ENCODE measurements at places on chromosomes 1 and 21.

- no peak for DNase-seq
Measured at GRCh38 chr1:20389571-20389970, 96.4 kb downstream of the CAMK2N1 start.

- no peak for DNase-seq
Measured at GRCh38 chr1:15181564-15181963, 28.0 kb downstream of the TMEM51 start.

- peak; percentile 47 for DNase-seq
Measured at GRCh38 chr1:1573843-1574720, 581 bp downstream of the SSU72 start.

- DNase-seq = no peak
Measured at GRCh38 chr21:35855484-35855883, 204.8 kb downstream of the SETD4 start.

- no peak for DNase-seq
Measured at GRCh38 chr1:22804969-22805671, 94.5 kb downstream of the EPHB2 start.

DNA sequence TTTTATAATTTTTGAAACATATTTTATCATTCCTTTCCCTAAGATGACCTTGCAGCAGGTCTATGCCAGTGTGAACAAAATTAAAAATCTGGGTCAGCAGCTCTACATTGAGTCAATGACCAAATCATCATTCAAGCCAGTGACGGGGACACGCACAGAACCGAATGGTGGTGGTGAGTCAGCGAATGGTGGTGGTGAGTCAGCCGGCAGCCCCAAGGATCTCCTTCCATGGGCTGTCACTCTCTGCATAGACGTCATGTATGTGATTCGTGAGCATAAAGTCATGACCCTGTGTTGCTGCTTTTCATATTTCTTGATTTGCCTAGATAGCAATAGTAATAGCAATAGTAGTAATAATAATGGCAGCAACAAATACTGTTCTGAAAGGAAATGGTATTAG is 26.3 kb downstream of the PER3 start:
- no peak for DNase-seq

DNA sequence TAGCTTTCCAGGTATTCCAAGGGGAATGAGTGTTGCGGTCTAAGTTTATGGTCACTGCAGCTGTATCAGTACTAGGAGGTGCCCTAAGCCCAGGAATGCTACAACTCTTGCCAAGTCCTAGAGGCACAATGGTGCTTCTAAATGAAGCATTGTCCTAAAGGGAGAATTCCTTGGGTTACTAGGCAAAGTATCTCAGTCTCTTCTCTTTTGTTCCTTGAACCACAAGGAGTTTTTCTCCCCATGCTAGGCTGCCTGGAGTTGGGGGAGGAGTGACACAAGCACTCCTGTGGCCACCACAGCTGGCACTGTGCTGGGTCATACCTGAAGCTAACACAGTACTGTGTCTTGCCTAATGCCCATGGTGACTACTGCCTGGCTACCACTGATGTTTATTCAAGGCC is 50.7 kb downstream of the KMO start:
- DNase-seq = no peak

DNA sequence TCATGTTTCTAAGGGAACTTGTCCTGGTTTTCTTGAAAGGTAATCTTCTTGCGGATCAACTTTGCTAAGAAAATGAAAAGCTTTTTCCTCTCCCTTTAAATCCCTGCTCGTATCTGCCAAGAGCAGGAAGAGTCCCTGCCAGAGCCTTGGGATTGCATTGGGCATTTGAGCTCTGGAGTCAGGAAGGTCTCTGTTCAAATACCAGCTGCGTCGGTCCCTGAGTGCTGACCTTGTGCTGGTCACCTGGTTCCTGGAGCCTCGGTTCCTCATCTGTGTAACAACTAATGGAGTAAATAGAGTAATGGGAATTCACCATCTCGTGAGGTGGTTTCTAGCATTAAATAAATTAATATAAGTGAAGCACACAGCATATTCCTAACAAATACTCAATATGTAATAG is 274.6 kb upstream of the TMEM51 start:
- DNase-seq = no peak

DNA sequence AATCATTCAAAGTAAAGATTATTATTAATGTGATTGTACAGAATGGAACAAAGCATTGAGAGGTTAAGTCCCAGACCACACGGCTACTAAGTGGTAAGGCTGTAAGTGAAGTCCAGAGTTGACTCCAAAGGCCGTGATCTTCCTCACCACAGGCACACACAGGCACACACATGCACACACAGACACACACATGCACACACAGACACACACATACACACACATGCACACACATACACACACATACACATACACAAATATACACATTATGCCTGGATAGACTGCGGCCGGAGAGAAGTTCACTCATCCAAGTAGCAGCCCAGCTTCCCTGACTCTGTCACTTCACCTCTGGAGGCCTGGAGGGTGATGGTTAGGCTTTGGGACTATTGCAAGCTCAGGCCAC is 121.9 kb downstream of the HLX start:
- DNase-seq = no peak

DNA sequence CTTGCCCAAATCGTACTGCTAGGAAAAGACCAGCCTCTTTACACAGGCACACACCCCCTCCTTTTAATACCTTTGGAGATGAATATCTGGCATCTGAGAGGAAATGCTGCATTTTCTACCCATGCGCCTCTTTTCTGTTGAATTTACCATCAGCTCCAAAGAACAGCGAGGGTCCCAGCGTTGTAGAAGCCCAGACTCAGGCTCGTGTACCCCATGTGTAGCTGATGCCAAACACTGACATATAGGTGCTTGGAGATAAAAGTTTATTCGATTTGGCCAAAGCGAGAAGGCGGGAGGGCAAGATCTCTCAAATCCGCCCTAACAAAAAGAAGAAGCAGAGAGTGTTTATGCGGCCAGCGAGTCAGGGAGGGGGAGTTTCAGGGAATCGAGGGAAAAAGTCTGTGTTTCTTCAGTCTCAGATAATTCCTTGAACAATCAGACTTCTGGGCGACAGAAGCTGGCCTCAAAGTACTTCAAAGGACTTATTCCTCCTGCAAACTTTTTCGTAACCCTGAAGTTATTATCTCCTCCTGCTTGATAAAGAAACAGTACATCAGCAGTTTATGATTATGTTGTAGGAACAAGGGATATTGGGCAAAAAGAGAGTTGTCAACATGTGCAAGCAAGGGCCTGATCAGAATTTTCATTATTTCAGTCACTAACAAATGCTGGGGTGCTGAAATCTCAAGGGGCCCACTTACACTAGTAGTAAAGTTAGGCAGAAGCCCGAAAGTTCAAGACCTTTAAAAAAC is 642 bp upstream of the CREG1 start:
- no peak for DNase-seq

DNA sequence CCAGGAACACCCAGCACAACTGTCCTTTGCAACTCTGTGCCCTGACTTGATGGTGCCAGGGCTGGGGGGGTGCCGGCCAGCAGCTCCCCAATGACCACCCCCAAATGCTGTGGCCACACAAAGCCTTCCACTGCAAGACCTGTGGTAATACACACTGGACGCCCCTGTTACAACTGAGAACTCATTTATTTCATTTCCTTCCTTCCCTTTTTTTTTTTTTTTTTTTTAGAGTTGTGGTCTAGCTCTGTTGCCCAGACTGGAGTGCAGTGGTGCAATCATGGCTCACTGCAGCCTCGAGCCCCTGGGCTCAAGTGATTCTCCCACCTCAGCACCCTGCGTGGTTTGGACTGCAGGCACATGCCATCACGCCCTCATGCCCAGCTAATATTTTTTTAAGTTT is 25.2 kb downstream of the TP73 start:
- no peak for DNase-seq

DNA sequence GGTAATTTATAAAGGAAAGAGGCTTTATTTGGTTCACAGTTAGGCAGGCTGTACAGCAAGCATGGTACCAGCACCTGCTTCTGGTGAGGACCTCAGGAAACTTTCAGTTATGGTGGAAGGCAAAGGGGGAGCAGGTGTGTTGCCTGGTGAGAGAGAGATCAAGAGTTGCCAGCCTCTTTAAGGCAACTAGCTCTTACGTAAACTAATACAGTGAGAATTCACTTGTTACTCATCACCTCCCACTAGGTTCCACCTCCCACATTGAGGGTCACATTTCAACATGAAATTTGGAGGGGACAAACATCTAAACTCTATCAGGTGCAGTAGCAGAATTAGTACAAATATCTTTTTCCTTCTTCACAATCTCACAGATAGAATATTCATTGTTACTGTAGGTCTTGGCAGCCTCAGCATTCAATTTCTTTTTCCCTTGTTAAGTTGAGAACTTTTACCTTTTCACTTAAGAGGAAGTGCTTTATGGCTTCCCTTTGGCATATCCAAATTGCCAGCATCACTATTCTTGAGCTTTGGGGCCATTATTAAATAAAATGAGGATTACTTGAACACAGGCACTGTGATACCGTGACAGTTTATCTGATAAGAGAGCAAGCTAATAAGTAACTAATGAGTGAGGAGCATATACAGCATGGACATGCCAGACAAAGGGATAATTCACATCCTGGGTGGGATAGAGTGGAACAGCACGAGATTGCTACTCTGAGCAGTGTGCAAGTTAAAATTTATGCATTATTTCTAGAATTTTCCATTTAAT is 48.4 kb downstream of the MAGI3 start:
- no peak for DNase-seq

- DNase-seq = no peak
Measured at GRCh38 chr1:88145752-88146151, 538.3 kb upstream of the PKN2 start.

- DNase-seq = no peak
Measured at GRCh38 chr1:33735624-33736023, 128.3 kb upstream of the HMGB4 start.

GRCh38 chr1:240956020-240956419 is 344.1 kb upstream of the GREM2 start:
- no peak for DNase-seq

DNA sequence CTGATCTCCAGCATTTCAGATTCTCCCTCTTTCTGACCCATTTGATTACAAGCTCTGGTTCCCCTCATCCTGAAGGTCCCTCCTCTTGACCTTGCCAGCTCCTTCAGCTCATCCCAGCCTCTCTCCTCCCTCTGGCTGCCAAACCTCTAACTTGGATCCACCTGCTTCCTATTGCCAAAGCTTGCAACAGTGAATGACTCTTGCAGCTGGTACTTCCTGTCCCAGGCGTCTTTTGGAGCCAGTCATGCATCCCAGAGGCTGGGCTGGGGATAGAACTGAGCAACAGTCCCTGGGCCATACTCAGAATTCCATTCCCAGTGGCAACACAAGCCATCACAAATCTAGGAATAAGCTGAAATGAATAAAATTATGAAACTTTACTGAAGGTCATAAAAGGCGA is 27.7 kb upstream of the SPOCD1 start:
- DNase-seq = no peak

DNA sequence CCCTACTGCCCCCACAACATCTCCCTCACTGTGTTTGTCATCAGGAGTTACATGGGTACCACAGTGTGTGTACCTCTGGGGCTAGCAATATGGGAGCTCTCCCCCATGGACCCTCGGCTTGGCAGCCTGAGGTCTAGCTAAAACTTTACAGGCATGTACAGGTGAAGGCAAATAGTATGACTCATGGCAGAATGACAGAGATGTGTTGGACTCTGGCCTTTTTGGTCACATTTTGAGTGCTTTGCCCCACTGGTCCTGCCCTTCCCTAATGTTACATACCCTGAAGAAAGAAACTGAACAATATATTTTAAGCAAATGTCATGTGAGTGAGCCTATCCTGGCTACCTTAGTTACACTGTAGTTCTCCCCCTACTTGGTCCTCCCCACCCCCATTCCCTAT is 124.0 kb downstream of the NGF start:
- no peak for DNase-seq

- DNase-seq = no peak
Measured at GRCh38 chr1:183461350-183461749, 10.9 kb upstream of the SMG7 start.

DNA sequence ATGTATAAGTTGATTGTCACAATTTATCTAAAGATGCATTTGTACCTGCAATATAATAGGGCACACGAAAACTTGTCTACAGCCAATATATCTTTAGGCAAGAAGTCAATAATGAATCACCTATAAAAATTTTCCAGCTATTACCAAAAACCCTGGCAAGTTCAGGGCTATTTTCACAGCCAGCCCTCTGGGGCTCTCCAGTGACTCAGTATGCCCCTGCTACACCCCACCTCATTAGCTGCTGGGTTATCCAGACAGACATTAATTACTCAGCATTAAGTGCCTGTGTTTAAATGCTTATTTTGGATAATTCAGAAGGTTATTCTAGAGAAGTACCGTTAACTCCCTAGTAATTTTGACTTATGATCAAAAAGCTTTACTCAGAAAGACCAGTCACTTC is 220.2 kb downstream of the TBX15 start:
- DNase-seq = no peak

- DNase-seq = no peak
Measured at GRCh38 chr21:41903559-41904351, 24.6 kb upstream of the PRDM15 start.

DNA sequence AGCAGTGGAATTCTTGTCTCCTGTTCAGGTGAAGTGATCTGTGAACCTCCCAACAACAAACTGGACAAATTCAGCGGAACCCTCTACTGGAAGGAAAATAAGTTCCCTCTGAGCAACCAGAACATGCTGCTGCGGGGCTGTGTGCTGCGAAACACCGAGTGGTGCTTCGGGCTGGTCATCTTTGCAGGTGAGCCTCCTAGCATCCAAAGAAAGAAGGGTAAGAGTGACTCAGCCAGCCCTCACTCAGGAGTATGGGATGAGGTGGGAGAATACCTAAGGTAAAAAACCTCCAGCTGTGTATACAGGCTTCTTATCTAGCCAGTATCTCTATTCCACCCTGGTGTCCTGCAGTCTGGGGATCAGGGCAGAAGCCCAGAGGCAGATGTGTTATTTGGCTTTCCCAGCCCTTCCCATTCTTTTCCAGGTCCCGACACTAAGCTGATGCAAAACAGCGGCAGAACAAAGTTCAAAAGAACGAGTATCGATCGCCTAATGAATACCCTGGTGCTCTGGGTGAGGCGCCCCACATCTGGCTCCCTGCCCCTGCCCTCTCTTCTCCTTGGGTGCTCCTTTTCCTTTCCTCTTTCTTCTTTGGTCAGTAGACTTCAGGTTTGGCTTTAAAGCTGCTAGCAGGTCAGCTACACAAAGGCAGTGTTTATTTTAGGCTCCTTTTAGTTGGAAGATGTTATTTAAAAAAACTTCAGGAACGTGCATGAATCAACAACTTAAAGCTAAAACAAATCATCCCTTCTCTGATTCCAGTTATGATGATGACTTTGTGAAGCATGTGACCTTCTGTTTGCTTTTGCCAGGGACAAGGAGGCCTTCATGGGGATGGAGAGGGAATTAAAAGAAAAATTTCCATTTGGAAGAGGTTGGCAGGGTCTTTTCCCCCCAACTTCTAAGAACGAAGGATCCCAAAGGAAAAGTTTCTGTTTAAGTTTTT is 9.0 kb downstream of the ATP8B2 start:
- DNase-seq = no peak

DNA sequence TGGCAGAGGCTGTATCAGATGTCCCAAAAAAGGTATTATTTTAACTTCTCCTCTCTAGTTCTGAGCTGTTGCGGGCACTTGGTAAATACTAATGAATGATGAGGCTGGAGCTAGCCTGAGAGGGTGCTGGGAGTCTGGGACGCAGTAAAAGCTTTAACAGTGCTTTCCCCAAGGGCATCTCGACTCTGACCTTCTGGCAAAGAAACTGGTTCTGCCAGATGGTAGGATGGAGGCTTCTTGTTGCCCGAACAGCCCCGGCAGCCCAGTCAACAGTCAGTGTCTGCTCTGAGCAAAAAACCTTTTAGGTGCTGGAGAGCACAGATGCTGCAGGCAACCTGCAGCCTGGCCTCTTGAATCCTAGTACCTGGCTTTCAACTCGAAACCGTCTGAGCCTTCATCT is 2.5 kb upstream of the PNRC2 start:
- no peak for DNase-seq

- DNase-seq = no peak
Measured at GRCh38 chr1:170665629-170666028, 1.7 kb downstream of the PRRX1 start.
